SW 1271 (cell line): ENCODE measurements at places on chromosomes 5 and 9.

DNA sequence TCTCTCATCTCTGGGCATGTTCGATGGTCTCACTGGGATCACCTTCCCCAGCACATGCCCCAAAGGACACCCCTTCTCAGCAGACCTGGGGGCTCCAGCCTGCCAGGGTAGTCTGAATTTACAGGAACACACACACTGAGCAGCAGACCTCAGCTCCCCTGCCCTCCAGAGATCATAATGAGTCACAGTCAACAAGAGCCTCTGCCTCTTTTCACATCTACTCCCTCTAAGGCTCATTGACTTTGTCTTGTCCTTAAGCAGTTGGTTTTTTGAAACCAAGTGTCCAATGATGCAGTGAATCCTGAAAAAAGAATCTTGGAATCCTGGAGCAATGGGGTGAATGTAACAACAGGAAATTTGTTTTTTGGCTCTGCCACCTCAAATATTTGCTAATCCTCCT lies 20.8 kb downstream of the GABBR2 start:
- DNase-seq, result no peak

- no peak for DNase-seq
Observed at GRCh38 chr5:143040622-143041021, 270.4 kb downstream of the ARHGAP26 start.

DNA sequence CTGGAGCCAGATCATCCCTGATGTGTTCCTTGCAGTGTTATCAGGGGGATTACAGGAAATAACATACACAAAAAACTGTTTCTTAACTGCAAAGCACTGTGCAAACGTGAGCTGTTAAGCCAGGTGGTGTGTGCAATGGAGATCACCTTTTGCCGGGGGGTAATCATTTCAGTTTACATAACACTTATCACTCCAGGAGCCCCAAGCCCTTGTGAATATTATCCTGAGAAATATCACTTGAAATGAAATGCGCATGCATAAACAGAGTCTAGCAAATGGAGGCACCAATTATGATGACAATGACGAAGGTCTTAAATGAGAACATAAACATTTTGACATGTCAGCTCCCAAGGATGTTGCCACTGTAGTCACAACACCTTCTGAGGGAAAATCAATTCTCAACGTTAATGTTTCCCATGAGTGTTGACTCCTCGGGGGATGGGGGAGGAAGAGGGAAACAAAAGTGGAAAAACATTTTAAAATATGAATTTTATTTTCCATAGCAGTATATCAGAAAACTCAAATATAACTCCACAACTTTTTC lies 54.5 kb upstream of the RAD23B start:
- DNase-seq, result no peak

DNA sequence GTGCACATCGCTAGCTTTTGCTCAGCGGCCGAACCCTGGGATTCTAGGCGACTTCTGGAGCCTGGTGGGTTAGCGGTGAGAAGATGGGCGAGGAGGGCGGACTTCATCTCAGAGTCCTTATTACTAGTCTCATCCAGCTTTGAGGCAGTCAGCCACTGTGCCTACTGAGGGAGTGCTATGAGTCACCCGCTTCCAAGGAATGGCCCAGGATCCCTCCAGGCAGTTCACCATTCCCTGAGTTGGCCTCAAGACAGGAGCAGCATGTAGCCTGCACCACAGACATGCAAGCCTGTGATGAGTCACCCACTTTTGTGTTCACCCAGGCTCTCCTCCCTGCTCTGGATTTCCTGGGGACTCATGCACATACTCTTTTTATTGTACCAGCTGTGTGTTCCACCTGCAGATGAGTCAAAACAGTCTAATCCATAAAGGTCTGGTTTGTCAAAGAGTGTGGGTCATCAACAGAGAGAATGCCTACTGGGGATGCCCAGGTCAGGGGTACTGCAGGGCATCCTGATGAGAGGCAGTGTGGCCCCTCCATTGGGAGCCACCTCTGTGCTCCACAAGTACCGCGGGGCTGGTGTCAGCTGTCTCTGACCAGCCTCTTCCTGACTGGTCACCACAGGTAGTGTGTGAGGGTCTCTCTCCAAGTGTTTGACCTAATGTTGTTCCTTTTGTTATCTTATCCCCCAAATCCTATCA lies 20.2 kb downstream of the SLC22A5 start:
- peak; percentile 97 for DNase-seq

GRCh38 chr9:31542384-31543055 lies 841.9 kb upstream of the ACO1 start:
- DNase-seq, result peak; percentile 2

DNA sequence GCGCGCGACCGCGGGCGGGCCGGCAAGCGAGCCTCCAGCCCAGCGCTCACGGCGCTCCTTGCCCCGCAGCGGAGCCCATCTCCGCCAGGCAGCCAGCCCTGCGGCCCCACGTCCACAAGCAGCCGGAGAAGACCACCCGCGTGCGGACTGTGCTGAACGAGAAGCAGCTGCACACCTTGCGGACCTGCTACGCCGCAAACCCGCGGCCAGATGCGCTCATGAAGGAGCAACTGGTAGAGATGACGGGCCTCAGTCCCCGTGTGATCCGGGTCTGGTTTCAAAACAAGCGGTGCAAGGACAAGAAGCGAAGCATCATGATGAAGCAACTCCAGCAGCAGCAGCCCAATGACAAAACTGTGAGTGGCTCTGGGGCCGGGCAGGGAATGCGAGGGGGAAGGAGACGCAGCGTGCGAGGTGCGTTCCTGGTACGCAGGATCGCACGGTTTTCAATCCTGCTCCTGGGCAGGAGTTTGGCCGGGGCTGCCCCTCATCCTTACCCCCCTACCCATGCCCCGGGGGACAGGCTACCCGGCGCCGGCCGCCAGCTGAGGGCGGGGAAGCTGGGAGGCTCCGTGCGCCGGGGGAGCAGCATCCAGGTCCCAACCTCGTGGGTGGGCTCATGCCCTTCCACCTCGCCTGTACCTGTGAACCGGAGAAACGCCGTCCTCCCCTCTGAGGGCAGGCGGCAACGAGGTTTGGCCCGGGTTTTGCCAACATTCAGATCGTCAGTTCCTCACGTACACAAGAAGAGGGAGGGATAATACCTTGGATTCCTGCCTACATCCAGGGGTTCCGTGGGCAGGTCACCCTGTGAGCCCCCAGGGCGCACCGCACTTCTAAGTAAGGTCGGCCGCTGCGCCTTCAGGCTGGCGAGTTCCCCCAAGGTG lies 6.6 kb downstream of the ISL1 start:
- DNase-seq, result no peak

DNA sequence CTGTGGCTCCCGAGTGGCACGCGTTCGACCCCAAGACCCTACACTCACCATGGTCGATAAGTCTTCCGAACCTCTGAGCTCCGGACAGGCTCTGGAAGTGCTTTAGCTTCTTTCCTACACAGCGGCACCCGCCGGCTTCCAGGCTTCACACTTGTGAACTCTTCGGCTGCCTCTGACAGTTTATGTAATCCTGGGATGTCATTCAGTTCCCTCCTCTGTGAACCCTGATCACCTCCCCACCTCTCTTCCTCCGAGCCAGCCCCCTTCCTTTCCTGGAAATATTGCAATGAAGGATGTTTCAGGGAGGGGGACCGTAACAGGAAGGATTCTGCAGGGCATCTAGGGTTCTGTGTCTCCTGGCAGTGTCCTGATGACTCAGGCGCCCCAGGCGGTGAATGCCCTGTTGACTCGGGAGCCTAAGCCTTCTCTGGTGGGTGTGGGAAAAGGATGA lies at the start of gene CD14:
TSS of gene CD14 (minus strand) at position 155 of the 451 bp plus-strand sequence. CDS start at position 51, 104 bp downstream.
- DNase-seq, result no peak

DNA sequence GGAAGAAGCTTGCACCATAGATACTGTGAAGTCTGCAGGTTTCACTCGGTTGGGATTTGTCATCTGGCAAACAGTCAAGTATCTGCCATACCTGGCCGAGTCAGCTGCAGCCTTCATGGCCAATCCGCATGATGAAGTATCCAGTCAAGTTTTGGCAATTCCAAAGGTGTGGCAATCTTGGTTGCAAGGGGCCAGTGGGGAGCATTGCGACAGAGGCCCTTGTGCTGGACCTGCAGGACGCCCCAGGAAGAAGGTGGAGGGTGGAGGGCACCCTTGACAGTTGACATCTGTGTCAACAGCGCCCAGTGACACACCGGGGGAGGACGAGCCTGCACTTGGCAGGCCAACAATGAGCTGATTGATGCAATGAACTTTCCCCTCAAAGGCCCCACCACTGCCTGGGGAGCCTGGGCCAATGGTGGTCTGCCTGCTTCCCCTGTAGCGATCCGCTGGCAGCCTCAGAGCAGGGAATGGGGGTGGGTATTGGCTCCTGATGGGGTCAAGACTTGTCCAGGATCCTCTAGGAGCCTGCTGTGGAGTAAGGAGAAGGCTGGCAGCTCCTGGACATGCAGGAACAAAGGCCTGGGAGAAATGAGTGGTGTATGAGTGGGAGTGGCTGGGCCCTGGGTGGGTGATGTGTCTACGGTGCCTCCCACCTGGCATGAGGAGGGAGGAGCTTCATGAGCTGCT lies 122.8 kb upstream of the PITX1 start:
- no peak for DNase-seq

DNA sequence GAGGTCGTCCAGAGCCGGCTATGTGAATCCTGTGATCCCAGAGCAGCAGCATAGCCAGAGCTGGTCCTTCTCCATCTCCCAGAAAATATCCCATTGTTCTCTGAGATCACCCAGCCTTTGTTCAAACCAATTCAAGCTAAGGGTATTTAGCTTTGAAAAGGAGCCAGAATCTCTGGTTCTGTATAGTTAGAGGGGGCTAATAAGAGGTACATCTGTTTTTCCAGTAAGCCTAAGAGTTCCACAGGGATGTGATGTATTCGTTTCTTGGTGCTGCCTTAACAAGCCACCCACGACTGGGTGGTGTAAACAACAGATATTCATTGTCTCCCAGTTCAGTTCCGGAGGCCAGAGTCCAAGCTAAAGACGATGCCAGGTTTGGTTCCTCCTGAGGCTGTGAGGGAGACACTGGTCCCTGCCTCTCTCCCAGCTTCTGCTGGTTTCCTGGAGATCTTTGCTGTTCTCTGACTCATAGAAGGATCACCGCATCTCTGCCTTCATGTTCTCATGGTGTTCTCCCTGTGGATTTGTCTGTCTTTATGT lies 344.8 kb downstream of the MTRR start:
- no peak for DNase-seq

- DNase-seq, result no peak
Observed at GRCh38 chr5:56684159-56684558, 131.2 kb upstream of the MAP3K1 start.

GRCh38 chr9:117957267-117957666 lies 253.1 kb downstream of the TLR4 start:
- DNase-seq, result no peak

- no peak for DNase-seq
Observed at GRCh38 chr5:115480271-115480670, 64.3 kb downstream of the FEM1C start.

DNA sequence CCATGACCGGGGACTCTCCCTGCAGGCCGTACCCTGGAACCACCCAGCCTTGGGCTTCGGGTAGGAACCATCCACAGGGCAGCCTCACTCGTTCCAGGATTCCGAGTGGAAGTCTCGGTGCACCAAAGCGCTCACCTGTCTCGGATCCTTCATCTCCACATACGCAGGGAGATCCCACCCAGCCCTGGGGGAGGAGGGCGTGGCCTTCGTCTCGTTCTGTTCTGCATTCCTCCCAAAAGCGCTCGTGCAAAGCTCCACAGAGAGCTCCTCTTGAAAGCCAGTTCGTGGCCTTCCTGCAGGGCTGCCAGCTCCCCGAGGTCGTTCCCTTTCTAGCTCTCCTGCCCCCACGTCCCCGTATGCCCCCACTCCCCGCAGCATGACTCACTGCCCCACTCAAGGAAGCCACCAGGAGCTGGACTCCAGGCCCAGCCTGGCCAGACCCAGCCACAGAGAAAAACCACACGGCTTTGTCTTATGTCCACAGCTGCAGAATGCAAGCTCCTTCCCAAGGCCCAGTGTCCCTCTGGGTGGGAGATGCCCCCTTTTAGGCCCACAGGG lies 65.0 kb upstream of the SARDH start:
- DNase-seq, result no peak

DNA sequence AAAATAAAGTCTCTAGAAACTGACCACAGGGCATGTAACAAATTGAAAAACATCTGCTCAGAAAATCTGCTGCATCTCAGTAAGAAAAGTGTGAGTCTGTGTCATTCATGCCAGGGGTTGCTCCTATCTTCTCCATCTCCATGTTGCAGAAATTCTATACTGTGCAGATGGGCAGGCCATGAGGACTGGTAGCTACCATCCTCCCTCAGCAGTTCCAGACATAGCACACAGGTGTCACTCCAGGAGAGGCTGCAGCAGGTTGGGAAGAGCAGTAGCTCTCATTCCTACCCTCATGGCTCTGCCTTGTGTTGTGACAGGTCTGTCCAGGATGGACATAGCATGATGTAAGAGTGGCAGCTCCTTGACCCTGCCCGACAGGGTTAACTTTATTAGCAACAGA lies 173.4 kb downstream of the NDUFS4 start:
- DNase-seq, result no peak

DNA sequence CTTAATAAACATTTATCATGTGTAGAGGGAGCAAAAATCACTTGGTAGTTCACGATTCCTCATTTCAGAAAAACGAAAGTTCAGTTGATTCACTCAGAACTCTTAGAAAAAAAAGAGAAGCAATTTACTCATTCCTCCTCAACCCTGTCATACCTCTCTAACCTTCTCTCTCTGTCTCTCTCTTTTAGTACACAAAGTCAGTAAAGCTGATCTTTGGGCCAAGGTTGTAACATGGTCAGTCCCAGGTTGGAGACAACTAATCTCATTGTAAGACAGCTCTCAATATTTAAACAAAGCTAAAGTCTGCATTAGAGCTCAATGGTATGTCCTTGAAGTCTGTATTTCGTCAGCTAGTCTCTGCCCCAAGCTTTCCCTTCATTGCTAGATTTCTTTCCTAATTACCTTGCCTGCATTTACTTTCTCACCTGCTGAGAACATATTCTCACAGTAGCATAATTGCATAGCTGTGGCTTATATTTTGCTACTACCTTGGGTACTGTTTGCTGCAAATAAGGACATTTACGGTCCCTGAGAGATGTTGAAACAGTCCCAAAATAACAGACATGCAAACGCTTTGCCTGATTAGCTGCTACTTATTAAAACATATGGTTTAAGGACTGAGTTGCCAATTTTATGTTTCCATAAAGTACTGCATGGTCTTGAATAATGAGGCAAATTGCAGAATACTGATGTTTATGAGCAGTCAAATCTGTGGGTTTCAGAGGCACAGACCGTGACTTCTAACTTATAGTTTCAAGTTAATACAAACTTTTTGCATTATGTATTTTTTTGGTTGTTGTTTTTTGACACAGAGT lies 138.3 kb downstream of the GPBP1 start:
- DNase-seq, result no peak
